ENCODE measurements at places on chromosomes 6 and 20.

GRCh38 chr6:25217302-25217701 is 61.9 kb upstream of the CARMIL1 start:
- DNase-seq: no peak

GRCh38 chr6:11766043-11766442 is 12.6 kb downstream of the ADTRP start:
- DNase-seq: no peak

- no peak for DNase-seq
Observed at GRCh38 chr6:67121115-67121514, 1414.1 kb upstream of the EYS start.

DNA sequence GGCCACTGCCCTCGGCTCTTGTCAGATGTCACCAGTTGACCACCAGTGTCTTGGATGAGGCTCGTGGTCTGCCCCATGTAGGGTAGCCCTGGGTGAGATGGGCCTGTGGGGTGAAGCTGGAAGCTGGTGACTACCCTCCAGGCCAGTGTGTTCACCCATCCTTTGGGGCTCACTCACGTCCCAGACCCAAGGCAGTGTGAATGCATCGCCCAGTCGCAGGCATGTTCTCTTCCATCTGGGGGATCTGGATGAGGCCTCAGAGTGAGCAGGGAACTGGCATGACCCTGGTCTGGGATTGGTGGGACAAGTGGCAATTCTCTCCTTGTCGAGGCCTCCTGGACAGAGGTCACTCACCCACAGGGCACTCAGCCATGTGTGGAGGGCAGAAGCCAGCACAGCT is 120.1 kb upstream of the PHACTR3 start:
- DNase-seq: no peak

DNA sequence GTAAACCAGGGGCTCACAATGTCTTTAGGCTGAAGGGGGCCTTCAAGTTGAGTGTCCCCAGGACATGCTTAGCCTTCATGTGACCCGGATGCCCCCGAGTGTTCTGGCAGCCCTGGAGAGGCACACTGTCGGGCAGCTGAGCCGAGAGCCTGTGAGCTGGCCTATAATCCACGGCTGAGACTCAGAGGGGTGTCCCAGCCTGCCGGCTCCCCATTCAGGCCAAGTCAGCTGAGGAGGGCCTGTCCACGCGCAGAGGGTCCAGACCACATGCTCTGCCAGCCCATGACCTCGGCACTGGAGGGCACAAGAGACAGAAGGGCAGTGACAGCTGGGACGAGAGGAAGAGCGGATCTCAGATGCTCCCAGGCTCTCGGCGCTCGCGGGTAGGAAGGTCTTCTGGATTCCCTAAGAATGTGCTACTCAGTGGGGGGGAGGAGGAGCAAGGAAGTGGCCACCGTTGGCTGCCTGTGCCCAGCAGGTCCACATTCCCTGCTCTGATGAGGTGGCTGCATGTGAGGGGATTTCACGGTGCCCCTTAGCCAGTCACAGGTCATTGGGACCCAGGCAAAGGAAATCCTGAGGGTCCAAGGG is 224.7 kb downstream of the NRN1 start:
- no peak for DNase-seq

DNA sequence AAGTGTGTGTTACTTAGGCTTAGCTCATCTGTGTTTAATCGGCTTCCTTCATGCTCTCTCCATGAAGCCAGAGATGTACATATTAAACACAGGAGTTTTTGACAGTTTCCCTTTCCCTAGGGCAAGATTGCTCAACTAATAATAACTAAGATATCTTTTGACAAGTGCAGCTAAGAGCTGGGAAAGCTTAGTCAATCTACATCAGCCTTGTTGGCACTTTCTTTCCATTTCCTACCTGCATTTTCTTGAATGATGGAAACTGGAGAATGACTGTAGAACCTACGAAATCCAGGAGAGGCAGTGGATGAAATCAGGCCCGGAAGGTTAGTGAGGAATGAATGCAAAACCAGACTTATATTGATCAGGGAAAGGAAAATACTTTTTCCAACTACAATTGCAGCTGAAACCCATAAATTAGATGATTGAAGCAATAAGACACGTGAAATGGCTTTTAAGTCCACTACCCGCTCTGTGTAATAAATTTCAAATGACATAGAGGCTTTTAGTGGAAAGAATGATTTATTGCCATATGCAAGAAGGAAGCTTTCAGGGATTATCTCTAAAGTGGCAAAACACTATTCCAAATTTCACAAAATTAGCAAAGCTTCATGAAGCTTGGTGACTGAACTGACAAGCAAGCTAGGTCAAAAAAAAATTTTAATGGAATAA is 237.2 kb upstream of the ID4 start:
- DNase-seq: no peak

DNA sequence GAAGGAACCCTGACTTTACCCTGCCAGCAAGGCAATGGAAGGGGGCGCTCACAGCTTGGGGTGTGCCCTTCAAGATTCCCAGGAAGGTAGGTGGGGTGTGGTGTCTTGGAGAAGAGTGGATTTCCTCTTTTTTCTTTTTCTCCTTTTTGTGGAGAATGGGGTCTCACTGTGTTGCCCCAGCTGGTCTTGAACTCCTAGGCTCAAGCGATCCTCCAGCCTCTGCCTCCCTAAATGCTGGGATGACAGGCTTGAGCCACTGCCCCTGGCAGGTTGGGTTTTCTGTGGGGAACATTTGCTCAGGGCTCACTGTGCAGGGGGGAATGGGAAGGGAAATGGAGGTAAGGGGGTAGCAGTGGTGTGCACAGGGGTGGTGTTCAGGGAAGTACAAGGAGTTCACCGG is 4.0 kb upstream of the ZNF341 start:
- no peak for DNase-seq

DNA sequence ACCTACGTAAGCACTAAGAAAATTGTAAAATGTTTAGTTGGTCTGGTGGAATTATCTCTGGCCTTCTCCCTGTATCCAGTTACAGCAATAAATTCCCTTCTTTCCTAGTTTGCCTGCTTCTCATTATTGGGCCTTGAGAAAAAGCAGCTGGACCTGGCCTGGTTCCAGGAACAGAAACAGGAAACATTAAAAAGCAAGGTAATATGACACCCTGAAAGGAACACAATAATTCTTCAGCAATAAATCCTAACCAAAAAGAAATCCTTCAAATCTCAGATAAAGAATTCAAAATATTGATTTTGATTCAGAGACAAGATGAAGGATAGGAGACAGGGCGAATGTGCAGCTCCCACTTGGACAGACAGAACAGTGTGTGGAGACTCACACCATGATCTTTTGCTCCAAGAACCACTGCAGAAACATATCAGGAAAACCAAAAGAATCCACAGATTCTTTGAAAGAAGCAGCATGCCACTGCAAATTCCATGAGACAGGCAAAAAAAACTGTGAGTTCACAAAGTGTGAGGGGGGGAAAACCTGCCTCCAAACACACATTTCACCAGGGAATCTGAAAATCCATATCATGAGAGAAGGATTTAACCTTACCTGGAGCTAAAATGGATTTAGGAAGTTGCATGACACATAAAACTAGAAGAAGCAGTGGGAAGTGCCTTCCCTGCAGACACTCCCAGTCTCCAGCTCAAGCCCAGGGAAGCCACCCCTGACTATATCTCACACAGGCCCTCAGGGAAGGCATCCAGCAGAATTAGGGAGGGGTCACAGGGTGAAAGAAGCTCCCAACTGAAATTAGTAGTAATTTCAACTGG is 28.9 kb downstream of the TREM1 start:
- DNase-seq: no peak

DNA sequence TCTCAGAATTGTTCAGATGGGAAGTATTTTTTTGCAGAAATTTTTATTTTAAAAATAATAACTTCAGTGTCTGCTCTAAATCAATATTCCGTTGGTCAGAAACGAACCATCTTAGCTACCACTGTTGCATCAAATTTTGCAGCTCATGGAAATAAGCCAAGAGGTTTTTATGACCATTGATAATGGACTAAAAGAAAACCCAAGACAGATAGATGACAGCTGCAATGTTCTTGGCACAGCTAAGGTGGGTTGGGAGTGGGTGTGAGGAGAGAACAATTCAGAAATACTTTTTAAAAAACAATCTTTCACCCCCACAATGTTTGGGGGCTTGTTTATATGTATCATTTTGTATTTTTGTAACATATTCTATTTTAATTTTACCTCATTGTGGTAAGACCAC is 121.1 kb downstream of the PDE7B start:
- DNase-seq: no peak

DNA sequence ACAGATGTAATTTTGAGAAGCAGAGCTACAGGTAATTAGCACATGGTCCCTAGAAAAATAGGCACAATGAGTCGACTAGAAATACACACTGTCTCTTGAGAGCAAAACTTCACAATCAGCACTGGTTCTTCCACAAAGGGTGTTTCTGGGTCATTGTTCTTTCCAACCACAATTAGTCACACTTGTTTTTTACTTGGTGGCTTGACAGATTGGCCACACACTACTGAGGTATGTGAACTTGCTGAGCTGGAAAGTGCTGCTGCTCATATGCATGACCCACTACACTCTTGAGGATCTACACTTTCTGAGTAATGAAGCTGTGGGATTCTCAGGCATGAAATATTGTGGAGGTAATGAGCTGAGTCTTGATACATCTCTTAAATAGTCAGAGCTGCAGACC is 347.7 kb downstream of the BCKDHB start:
- no peak for DNase-seq

DNA sequence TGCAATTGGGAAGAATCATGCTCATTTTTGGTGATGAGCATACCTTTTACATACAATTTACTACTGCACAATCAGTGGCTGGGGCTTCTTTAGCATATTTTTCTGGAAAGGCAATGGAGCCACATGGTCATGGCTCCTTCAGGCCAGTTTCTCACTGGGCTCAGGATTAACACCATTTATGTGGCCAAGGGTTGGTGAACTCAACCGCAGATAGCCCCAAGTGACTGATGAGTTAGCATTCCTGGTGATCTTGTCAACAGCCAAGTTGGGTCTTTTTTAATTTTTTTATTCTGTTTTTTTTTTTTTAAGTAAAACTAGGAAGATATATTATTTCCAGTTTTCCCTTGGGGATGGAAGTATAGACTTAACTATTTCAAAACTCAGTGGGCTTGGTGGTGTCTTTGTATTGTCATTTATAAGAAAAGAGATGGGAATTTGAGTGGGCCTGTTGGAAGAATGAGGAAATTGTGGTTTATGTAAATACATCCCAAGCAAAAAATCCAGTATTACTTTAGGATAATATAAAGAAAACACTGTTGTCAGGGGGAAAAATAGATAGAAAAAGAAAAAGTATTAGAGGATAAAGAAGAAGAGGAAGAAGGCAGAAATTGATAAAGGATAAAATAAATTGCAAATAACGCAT is 397.4 kb downstream of the MAFB start:
- DNase-seq: no peak

DNA sequence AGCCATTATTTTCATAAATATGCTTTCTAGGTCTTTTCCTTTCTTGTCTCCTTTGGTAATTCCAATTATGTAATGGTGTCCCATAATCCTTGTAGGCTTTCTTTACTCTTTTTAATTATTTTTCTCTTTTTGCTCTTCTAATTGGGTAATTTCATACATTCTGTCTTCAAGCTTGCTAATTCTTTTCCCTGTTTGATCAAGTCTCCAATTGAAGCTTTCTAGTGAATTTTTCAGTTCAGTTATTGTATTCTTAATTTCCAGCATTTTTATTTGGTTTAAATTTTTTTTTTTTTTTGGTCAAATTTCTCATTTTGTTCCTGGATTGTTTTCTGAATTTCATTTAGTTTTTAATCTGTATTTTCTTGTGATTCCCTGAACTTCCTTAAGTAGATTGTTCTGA is 74.9 kb upstream of the UST start:
- DNase-seq: no peak

- DNase-seq: no peak
Observed at GRCh38 chr6:3217286-3217685, 10.2 kb downstream of the TUBB2B start.

DNA sequence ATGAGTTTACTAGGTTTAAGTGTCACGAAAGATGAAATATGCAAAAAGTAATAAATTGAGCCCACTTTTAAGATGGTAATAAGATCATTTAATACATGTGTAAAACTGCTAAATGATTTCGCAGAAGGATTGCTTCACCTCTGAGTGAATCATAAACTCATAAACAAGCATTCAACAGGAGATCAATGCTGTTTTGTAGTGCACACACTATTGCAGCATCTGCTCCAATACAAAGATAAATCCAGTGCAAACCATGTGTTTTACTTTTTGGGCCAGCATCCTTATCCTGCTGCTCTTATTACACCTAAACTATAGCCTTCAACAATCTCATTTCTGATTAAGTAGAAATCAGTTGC is 400.1 kb downstream of the NKAIN2 start:
- no peak for DNase-seq

- no peak for DNase-seq
Observed at GRCh38 chr20:59804347-59804746, 129.1 kb downstream of the SYCP2 start.

DNA sequence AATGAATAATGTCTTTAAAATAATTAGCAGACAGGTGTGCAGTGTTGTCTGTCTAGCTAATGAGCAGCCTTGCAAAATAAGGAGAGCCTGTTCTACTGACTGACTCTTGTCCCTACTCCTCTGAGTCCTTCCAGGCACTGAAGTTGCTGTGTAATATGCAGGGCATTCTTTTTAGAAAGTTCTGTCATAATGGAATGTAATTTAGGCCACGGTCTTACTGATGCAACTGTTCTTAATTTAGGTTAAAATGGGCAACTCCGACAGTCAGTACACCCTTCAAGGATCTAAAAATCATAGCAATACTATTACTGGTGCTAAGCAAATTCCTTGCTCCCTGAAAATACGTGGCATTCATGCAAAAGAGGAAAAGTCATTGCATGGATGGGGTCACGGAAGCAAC is 133.9 kb downstream of the TIAM2 start:
- no peak for DNase-seq

DNA sequence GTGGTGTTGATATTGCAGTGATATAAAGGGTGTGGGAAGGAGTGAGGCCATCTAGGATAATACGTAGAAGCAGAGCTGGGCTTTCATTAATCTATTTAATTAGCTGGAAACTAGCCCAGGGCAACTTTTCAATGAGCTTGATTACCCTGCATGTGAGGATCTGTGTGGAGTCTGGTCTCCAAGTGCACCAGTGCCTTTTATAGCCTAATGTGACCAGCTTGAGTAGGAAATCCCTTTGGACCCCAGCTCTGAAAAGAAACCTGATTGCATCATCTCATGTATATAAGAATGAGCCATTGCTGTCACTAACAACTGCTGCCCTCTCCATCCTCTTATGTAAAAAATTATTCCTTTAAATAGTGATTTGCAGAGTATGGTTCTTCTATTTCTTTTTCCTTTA is 72.6 kb downstream of the CD109 start:
- no peak for DNase-seq

DNA sequence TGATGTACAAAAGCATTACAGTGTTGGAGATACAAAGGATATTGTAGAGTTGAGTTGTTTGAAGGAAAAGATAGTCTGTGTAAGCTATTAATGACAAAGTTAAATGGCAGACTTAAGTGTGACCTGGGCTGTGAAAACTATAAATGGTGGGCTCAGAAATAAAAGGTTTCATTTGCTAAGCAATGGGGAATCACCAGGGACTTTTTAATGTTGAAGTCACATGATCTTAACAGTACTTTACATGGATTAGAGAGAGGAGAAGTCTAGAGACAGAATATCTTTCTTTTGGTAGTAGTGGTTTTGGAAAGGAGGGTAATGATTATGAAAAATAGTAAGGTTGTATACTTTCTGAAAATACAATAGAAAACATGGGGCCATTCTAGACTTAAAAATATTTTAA is 67.1 kb downstream of the SCAF8 start:
- DNase-seq: no peak

- DNase-seq: no peak
Observed at GRCh38 chr6:10278746-10279145, 136.1 kb downstream of the TFAP2A start.
